ENCODE measurements at places on chromosomes 6 and 20.

DNA sequence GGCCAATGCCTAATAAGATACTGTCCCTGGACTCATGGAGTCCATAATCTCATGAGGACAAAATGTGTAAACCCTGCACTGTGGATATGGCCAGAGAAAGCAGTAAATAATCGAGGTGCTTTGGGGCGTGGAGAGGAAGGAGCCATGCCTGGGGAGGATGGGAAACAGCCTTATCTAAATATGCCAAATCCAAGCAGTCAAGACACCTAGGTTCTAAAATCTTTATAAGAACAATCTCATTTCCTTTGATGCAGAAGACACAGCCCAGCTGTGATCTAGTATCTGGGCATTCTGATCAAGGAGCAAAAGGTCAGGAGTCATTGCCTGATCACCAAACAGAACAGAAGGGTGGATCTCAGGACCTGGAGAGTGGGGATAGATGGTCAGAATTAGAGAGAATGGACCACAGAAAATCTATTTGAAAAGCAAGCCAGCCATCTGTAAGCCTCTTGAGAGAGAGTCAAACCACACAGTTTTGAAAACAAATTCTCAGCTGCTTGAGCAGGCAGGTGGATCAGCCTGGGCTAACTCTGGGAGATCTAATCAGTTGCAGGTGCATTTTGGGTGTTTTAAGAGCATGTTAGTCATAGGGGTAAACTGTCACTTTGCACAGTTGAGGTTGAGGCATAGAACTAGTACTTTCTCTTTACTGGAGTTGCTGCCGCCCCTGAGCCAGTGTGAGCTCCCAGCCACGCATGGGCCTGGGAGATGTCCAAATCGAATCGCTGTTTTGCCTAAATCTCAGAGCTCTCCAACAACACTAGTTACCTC is 130.8 kb upstream of the TNFAIP3 start:
- DNase-seq: no peak

DNA sequence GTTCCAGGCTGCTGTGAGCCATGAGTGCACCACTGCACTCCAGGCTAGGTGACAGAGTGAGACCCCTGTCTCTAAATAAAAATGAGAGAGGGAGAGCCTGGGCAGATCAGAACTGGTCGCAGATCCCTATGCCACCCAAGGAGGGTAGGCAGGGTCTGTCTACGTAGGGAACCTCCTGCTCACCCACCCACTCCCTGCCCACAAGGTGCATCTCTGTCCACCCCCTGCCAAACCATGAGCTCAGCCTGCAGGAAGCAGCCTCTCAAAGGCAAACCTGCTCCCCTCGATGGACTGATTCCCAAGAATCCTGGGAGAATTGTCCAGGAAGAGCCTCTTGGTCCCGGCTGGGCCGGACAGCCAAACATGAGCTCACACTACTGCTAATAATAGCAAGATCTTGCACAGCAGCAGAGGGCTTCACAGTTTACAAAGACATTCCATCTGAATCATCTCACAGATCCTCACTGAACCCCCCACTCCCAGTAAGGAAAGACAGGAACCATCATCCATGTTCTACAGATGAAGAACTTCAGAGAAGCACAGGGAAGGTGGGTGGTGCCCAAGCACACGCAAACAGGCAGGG is 27.8 kb upstream of the TLDC2 start:
- no peak for DNase-seq

DNA sequence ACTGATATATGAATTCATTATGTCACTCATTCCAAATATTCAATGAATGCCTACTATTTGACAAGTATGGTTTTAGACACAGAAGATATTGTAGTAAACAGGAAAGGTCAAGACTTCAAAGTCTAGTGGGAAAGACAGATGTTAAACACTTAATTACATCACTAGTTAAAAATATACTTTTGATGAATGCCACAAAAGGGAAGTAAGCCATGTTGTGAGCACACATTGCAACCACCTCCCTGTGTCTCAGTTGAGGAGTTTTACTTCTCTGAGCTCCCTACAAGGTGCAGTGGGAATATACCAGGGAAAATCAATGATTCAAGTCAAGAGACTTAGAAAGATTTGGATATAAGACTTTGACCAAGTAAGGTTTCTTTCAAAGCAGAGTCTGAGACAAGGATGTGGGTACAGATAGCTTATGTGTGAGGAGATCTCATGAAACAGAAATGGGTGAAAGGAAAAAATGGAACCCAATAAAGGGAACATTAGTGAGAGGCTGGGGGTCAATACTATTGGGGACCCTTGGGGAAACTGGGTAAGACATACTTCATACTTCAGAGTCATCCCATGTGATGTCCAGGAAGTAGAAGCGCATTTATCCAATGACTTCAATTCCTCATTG is 503.7 kb downstream of the KIF16B start:
- DNase-seq: no peak

GRCh38 chr20:45968081-45968671 is 3.8 kb downstream of the ZNF335 start:
- DNase-seq: no peak

DNA sequence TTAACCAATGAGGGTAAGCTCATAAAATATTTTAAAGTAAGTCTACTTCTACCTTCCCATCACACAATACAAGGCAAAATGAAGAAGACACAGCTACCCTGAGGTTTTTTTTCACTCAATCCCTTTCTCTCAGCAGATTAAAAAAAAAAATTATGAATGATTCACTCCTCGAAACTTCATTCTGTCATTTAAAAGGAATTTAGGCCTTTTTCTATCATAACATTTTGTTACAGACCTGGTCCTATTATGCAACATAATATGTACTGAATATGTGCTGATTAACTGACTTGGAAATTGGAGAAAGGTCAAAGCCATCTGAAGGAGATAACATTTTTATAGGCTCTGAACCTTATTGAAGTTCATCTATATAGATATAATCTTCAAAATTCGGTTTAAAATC is 45.5 kb downstream of the PRL start:
- DNase-seq: no peak

- DNase-seq: no peak
These were observed 25.1 kb downstream of the RNF217 start for GRCh38 chr6:124987291-124987690.

DNA sequence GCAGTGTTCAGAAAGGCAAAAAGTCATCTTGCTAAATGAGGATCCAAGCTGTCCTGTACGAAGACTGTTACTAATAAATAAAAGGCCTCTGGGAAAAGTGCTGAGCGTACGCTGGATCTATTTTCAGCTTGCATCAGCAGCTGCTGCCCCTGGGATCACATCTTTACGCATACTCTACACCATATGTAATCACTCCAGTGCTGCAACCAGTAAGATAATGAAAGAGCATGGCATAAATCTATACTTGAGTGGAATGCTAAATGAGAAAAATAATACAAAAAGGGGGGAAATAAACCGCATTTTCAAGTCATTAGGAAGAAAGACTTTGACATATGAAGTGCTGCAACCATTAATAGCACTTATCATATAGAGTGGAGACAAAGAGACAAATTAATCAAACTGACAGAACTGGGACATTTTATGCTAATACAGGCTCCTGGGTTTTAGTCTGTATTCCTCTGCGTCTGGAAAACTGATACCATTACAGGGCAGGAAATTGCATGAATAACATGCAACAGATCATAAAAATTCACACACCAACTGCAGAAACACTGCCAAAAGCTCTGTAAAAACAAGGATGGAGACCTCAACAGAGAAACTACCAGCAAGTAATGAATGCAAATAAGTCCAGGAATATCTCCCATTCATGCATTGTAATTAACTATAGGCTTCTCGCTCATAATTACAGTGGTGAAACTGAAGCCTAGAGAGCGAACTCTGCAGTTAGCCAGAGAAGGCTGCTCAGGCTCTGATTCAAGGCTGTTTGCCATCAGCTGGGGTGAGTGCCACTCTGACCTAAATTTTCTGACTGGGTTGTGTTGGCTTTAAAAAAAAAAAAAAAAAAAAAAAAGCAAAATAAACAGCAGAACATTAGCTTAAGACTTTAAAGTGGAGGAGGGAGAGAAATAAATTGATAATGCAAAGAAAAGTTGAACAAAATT is 83.8 kb downstream of the GJA10 start:
- peak; percentile 8 for DNase-seq

- no peak for DNase-seq
These were observed 502.1 kb upstream of the SOX4 start for GRCh38 chr6:21091411-21091810.

GRCh38 chr20:45052698-45053429 is 48.1 kb downstream of the KCNS1 start:
- DNase-seq: no peak

DNA sequence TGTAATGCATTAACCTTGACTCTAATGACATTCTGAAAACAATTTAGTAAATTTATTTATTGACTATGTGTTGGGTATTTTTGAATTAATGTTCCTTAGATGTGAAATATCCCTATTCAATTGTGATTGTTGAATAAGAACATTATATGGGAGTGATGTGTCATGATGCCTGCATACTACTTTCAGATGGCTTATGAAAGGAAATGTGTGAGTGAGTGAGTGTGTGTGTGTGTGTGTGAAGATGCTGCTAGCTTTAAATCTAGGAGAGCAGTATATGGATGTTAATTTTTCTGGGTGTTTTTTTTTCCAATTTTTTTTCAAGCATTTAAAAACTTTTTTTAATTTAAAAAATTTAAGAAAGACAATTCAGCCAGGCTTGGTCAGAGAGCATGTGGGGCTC is 32.5 kb upstream of the NT5E start:
- no peak for DNase-seq

DNA sequence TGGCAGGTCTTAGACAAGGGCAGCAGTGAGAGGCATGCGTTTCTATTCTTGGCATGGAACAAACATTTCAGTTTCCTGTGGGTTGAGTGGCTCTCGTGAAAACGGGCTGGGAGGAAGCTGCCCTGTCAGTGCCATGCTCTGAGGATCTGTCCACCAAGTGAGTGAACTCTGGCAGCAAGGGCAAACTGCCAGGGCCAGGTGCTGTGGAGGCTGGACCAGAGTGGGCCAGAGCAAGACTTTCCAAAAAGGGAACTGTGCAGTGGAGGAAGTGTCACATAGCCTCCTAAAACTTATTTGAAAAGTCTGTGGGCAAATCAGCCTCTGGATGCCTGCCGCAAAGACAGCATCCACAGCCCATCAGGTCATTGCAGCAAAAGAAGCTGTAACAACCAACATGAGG is 44.2 kb upstream of the TAB2 start:
- no peak for DNase-seq

GRCh38 chr6:168895102-168895812 is 358.4 kb downstream of the THBS2 start:
- DNase-seq: peak; percentile 78

DNA sequence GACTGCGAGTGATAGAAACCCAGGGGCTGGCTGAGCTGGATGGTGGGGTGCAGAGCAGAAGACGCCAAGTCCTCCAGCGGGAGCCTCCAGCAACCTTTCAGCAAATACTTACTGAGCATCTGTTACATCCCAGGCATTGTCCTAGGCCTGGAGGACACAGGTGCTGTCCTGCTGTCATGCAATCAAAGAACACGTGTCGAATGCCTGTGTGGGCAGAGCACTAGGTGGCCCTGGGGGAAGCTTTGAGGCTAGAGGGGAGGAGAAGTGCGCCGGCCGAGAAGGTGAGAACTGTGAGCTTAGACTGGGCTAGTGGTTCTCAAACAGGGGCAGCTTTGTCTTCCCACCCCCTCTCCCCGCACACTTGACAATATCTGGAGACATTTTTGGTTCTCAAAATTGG is 233.6 kb downstream of the BMP7 start:
- DNase-seq: no peak

DNA sequence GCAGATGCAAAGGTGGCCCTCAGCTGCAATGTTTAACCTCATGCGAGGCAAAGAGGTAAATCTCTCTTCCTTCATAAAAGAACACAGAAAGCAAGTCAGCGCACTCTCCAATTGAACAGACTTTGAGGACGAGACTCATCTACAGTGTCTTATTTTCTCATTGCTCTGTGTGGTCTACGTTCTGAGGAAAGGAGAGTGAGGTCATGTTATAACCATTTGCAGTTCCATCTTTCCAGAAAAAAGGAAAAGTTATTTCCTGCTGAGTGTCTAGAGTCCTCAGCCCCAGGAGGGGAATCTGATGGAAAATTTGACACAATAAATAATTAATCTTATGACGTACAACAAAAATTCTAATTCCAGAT is 35.6 kb upstream of the THBS2 start:
- DNase-seq: no peak

DNA sequence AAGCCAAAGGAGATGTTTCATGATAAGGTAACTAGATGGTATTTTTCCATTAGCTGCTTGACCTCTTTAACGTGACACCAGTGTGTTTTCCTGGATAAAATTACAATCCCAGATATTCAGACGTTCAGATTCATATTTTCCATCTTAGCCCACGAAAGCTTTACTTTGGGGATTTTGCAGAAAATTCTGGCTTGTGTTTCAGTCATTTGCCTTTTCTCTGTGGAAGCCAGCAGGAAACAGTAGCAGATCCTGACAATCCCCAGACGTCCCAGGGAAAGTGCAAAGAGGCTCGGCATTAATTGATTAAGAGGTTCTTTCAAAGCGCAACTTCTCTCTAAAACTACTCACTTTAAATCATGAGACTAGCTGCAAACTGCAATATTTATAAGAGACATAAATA is 243.6 kb downstream of the UST start:
- DNase-seq: no peak

Measured in NCI-H1048 (cell line).